ENCODE measurements at places on chromosomes 12 and 14.

DNA sequence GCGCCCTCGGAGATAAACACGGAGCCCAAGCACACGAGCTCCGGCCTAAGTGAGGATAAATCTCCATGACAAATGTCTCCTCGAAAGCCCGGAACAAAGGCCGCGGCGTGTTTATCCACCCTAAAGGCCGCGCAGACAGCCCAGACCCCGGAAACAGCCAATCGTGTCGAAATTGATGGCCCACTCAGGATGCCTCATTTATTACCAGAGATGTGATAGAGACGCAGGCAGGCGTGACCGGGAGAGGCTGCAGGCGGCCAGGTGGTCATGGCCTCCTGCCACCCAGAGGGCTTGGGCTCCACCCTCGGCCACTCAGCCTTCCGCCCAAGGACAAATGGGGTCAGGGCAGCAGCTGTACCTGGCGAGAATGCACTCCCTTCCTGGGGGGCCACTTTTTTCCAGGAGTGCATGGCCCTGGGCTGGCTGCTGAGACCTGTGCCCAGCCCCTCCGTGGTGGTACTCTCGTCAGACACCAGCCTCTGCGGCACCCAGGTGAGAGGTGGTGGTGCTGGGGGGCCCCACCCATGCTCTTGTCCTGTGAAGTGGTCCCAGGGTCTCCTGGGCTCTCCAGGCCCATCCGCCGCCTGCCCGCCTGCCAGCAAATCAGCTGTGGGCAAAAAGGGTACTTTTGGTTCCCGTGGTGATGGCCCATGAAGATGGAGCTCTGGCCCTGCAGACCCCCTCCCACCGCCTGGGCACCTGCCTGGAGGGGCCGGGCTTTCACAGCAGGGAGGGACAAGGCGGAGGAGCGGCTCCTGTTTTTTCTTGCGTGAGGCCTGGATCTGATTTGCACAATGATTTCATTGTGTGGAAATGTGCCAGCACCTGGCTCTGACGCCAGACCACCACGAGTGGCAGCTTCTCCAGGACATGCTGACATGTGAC lies 211.5 kb upstream of the C14orf180 start:
- no peak for DNase-seq

GRCh38 chr12:14284184-14284722 lies 81.2 kb upstream of the ATF7IP start:
- no peak for DNase-seq

GRCh38 chr14:75242546-75243273 lies 35.9 kb upstream of the FOS start:
- DNase-seq = no peak

GRCh38 chr12:45725631-45726602 lies 3.6 kb upstream of the ARID2 start:
- DNase-seq = peak; percentile 21

DNA sequence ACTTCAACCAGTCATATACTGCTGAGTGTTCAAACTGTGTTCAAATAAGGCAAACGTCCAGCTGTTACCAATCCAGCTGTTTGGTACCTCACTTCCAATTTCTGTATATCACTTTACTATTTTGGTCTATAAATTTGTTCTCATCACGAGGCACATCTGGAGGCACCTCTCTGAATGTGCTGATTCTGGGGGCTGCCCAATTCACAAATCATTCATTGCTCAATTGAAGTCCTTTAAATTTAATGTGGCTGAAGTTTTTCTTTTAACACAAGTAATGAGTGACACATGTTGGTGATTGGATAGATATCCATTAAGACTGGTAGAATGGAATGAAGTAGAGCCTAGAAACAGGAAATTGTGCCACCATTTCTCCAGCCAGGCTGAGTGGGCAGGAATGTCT lies 617.0 kb upstream of the TMEM132C start:
- DNase-seq = no peak

GRCh38 chr12:38892087-38892786 lies 13.2 kb downstream of the CPNE8 start:
- DNase-seq = no peak

GRCh38 chr12:93729934-93730333 lies 52.8 kb downstream of the CRADD start:
- DNase-seq = no peak

GRCh38 chr12:104130760-104131159 lies 7.2 kb downstream of the NFYB start:
- DNase-seq = no peak

- no peak for DNase-seq
Observed at GRCh38 chr14:38536376-38537038, 280.6 kb upstream of the CLEC14A start.

- DNase-seq = no peak
Observed at GRCh38 chr14:102374264-102374663, 11.5 kb downstream of the TECPR2 start.

DNA sequence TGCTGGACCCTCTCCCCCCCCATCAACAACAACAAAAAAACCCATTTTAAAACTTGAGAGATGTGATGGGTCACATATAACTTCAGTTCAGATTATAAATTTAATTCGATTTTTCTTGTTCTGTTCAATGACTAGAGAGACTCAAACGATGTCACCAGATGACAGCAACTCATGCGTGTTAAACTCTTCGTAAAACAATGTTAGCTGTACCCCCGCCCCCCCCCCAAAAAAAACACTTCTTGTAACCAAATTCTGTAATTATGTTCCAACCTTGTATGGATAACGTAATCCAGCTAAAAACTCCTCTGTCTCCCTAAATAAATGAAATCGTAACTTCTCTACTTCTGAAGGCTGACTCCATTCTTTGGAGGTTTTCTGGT lies 614 bp upstream of the NACA start:
- no peak for DNase-seq

GRCh38 chr12:49030119-49030518 lies 11.5 kb upstream of the PRKAG1 start:
- no peak for DNase-seq
